ENCODE measurements at places on chromosomes 2 and 18. TPM values are rescaled to one million over a fixed set of nuclear protein-coding genes. Genes with fewer than 3 reads are reported as not detected.

DNA sequence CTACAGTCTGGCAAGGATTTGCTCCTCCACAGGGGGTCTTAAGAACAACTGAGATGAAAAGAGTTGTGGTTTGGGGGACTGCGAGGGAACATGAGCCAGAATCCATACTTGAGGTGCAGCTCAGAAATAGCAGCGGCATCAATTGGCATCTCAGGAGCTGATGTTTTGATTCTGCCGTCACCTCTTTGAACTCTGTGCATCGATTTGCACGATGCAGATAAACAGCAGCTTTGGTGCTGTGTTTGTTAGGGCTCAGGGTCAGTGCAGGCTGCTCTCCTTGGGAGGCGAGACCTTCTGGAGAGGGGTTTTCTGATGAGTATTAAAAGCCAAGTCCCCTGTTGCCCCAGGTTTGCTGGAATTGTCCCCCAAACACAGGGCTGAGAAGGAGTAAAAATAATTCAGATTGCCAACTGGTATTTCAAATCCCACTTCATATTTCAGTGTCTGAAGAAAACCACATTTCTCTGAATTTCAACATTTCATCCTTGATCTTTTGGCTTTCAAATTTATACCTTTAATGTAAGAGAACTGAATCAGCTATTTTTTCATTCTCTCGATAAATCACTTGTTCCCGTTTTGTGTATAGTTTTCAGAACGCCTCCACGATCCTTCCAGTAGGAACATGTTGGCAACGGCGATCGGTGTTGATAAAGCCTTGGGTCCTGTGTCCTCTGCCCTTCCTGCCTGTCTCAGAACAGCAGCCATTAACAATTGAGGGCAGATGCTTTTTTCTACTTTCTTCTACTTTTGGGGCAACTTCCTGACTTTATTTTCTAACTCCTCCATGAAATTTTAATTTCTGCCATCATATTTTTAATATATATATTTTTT, 65.0 kb downstream of the RAB31 start:
- DNase-seq, result peak; percentile 40

TRABD2A gene
- total RNA-seq, result 2.1 TPM

GAL3ST2 gene
- total RNA-seq, result 4.7 TPM

ATP6V1C2 gene
- 130 TPM for total RNA-seq

NEU4 gene
- not detected for total RNA-seq
